A549 treated with AZD2906 at 1 μM for 4 hours (cell line): ENCODE measurements at places on chromosomes 5 and 9. TPM values are rescaled to one million over a fixed set of nuclear protein-coding genes. Genes with fewer than 3 reads are reported as not detected.

The INSL4 gene
- total RNA-seq: 14.4 to 17.2 TPM (median 16.2 TPM) in 5 replicates

The SLC25A2 gene
- not detected in 5 replicates for total RNA-seq

The SYK gene
- 0.02 to 0.17 TPM (median 0.03 TPM) in 4 of 5 replicates, not detected in the other for total RNA-seq

The SH3TC2 gene
- total RNA-seq: 0.39 to 0.92 TPM (median 0.56 TPM) in 5 replicates

The WNT8A gene
- total RNA-seq: not detected in 5 replicates

The NELFB gene
- 46.9 to 62.8 TPM (median 58.2 TPM) in 5 replicates for total RNA-seq

The FGF1 gene
- 0.24 to 0.61 TPM (median 0.39 TPM) in 5 replicates for total RNA-seq

The TSSK1B gene
- not detected in 5 replicates for total RNA-seq

The FCN2 gene
- total RNA-seq: not detected in 5 replicates

The GBGT1 gene
- total RNA-seq: 1.4 to 2.6 TPM (median 2.0 TPM) in 5 replicates

The GNA14 gene
- 0.03 to 0.05 TPM in 2 of 5 replicates, not detected in the others for total RNA-seq

The ZNF608 gene
- 0.81 to 1.4 TPM (median 0.88 TPM) in 5 replicates for total RNA-seq

The OR13C2 gene
- not detected in 5 replicates for total RNA-seq

The MYOT gene
- 0.08 to 0.27 TPM (median 0.13 TPM) in 3 of 5 replicates, not detected in the others for total RNA-seq

The IFNK gene
- total RNA-seq: 0.06 TPM in 1 of 5 replicates, not detected in the others

The GABRB2 gene
- total RNA-seq: not detected in 5 replicates
